COR-L47 (cell line): ENCODE measurements at places on chromosomes 5 and 9.

DNA sequence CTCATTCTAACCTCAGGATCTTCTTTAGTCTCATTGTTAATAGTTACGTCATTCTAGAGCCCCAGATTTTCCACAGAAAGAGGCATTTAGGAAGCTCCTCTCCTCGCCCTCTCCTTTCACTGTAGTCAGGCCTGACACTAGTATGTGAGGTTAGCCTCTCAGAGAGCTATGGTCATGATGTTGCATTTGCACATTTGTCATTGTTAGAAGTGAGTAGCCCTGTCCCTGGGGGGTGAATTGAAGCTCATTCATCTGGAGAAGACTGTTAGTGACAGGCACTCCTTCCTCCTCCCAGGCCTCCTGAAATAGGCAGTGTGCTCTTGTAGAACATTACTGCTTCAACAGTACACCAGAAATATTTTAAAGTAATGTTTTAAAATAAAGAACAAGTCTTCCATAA lies 26.6 kb upstream of the LRRTM2 start:
- DNase-seq, result no peak

DNA sequence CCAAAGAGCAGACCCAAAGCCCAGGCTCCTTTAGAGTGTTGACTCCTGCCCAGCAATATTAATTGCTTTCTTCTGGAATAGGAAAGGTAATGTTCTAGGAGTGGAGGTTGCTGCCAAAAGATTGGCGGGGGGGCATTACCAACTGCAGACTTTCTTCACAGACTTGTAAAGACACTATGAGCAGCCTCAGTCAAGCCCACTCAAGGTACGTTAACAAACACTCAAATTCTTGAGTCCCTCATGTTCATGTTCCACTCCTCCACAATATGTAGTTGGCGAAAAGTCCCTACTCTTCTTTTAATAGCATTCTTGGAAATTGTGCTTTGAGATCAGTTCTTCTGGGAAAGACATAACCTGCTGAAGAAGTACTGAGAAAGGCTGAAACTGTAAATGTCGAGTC lies 409.2 kb upstream of the KIF2A start:
- no peak for DNase-seq

DNA sequence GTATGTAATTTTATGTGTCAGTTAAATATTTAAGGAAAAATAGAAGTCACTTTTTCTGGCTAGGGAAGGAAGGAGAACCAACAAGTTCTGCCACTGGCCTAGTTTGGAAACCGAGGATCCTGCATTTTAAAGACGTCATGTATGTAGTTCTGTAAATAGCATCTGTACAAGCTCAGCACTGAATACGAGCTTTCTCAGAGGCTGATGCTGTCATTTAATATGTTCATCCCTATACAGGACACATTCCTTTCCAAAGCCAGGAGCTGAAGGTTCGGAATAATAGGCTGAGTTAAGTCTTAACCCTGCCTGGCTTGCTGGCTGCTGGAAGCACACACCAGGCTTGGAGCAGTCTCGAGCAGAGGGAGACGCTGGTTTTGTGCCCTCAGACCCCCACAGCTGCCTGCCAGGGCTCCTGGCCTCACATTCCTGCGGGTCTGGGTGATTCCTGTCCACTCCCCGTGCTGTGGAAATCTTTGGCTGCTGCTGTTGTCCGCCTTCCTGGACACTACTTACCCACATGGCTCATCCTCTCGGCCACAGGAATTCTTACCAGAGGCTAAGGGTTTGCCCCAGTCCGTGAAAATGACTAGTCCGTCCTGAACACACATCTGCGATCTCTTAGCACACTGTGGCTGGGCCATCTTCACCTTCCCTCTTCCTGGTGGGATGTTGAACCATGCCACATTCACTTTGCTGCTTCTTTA lies 36.6 kb downstream of the SLC46A2 start:
- DNase-seq, result no peak

- no peak for DNase-seq
Measured at GRCh38 chr9:114770991-114771390, 34.8 kb downstream of the TNFSF15 start.

- no peak for DNase-seq
Measured at GRCh38 chr9:98204692-98205091, 12.3 kb upstream of the CORO2A start.
